ENCODE measurements at places on chromosomes 2 and 18.

- no peak for DNase-seq
These were observed 83.0 kb downstream of the CMPK2 start for GRCh38 chr2:6782517-6783237.

- DNase-seq, result no peak
These were observed 103.8 kb downstream of the RAPGEF4 start for GRCh38 chr2:172839446-172839845.

DNA sequence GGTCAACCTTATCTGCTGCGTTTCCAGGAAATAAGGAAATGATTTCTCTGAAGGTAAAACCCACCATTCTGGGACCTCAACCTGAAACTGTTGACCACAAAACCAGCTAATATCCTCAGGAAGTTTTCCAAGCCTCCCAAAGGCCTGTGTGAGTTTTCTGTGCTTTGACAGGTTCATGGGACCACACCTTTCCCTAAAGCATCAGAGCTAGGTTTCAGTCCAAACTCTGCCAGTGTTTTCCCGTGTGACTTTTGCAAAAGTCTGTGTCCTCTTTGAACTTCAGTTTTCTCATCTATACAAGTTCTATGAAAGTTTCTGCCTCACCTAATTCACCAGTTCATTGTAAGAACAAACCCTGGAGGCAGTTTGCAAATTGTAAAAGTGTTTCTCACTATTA is 39.8 kb downstream of the VSNL1 start:
- DNase-seq, result no peak

- DNase-seq, result no peak
These were observed 203.2 kb downstream of the ALK start for GRCh38 chr2:29718076-29718686.

- DNase-seq, result no peak
These were observed 44.5 kb downstream of the DNER start for GRCh38 chr2:229669841-229670240.

DNA sequence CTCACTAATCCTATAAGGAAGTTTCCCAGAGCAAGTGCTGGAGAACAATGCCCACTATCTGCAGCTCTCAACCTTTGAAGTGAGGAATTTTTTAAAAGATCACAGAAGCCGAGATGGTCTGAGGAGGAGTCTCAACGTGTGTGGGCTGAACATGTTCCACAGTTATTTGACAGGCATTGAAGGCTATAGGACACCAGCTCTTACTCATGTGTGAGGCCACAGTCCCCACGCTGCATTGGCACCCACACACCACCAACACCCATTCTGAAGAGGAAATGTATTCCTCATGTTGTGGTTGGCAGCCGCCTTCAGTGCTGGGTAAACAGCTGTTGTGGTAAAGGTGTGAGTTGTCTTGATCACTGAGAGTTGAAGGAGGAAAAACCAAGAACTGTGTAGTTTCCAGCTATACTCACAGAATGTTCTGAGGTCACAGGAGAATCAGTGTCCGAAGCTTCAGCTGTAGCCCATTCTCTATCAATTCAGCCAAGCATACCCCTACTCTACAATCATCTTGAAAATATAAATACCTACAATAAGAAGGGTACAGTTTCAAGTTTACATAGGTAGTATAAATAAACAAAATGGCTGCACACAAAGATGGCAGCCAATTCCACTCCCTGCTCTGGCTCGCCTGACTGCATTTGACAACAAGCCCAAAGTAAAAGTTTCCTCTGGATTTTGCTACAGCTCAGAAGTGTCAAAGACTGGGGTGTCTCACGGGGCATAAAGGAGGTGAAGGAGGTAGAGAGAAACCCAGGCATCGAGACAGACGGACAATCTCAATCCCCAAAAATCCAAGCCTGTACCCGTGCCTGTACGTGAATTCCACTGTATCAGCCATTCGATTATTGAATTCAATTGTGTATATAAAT is 12.1 kb downstream of the CD226 start:
- no peak for DNase-seq

DNA sequence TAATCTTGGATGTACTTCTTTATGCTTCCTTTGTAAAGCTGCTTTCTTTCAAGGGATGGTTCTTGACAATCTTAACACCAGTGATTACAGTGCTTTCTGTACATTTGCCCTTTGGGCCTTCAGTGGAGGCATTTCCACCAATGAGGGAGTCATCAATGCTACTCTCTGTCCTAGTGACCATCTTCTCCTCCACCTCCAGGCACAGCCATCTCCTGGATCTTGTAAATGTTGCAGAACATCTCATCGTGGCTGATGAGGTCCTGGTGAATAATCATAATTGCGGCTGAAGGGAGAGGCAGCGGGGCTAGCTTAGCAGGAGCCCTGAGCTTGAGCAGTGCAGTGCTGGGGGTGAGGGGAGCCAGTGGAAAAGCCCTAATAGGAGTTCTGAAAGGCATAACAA is 32.5 kb downstream of the IDH1 start:
- no peak for DNase-seq

DNA sequence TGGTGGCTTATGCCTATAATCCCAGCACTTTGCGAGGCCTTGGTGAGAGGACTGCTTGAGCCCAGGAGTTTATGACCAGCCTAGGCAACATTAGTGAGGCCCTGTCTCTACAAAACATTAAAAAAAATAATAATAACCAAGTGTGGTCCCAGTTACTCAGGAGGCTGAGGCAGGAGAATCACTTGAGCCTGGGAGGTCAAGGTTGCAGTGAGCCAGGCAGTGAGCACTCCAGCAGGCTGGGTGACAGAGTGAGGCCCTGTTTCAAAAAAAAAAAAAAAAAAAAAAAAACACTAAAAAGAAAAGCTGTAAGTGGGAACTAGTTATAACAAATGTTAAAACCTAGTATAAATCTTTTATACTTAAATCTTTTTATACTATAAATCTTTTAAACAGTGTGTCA is 146.2 kb upstream of the ITGA4 start:
- DNase-seq, result peak; percentile 46

GRCh38 chr2:132400901-132401240 is 15.7 kb upstream of the GPR39 start:
- DNase-seq, result no peak

DNA sequence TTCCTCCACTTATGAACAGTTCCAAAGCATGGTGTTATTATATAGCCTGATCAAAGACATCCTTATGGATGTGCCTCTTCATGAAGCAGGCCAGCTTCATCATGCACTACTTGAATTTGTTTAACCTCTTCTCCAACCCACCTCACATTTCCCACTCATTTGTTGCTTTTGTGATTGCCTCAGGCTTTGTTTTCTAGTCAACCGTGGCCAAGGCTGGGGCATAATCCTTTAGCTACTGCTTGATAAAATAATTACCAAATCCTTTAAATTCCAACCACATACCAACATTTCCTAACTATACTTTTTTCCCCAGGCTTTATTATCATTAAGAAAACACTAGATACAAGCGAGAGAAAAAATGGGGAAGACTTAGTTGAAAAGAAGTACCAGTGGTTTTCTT is 39.6 kb upstream of the SCN1A start:
- DNase-seq, result no peak

GRCh38 chr2:191032588-191033429 is 18.8 kb upstream of the STAT1 start:
- DNase-seq, result peak; percentile 46

GRCh38 chr2:16763493-16763899 is 97.9 kb upstream of the CYRIA start:
- DNase-seq, result peak; percentile 54

DNA sequence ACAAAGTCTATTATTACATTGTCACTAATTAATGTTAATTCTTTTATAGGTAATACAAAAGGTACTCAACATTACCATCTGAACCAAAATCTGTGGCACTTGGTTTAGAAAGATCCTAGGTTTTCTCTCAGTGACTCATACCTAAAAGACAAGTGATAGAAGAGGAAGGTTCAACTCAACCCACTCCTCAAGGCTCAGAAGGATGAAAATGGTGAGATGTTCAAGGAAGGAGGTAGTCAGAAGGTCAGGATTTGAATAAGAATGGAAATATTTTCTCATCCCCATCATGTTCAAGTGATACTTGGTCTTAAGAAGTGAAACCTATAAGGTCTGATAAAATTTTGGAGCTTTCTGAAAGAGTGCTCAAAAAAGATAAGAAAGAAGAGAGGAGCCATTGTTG is 86.4 kb upstream of the FBXO11 start:
- DNase-seq, result peak; percentile 36

DNA sequence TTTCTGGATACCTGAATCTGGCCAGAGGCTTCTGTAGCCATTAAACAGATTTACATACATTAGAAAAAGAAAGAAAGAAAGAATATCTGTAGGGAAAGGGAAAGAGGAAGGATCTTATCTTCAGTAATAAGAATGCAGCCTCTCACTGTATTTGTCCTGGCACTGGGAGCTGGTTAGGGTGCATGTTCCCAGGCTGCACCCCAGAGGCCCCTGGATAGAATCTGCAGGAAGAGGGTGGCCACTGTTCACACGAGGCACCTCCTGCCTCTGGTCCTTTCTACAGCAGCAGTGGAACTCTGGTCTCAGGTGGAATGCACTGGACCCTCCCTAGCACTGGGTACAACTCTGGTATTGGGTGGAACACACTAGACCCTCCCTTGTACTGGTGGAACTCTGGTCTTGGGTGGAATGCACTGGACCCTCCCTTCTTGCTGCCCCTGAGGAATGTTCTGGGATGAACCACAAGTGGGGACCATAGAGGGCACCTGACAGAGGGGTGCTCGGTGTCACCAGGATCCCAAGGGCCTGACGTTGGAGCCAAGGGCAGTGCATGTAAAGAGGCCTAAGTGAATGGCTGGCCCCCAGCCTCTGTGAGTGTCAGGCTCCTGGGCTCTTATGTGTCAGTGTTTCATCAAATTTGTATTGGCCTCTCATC is 27.4 kb upstream of the PXDN start:
- no peak for DNase-seq

- DNase-seq, result no peak
These were observed 36.3 kb downstream of the RTP5 start for GRCh38 chr2:241905716-241906377.

GRCh38 chr2:133235968-133236367 is 332.3 kb downstream of the NCKAP5 start:
- DNase-seq, result no peak

- peak; percentile 69 for DNase-seq
These were observed 155.5 kb upstream of the ACVR2A start for GRCh38 chr2:147689220-147689909.

- no peak for DNase-seq
These were observed 46.2 kb downstream of the PARD6G start for GRCh38 chr18:80200932-80201672.

DNA sequence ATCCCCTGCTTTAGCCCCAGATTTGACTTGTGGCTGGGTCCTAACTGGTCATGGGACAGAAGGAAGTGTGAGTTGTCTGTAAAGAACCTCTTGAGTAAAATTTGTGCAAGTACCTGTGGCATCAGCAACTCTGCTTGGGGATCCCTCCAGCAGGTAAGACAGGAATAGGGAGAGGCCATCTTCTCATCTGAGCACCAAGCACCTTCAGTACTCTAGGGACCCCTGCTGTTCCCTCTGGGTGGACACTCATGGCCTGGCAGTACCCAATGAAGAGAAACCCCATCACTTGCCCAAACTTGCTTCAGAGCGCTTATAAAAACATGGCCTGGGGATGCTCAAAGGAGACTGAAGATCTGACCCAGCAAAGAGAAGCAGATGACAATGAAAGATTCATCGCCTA is 297.8 kb downstream of the SP3 start:
- no peak for DNase-seq

GRCh38 chr2:164560181-164560792 is 61.0 kb downstream of the GRB14 start:
- peak; percentile 69 for DNase-seq

- peak; percentile 60 for DNase-seq
These were observed 3.5 kb downstream of the YES1 start for GRCh38 chr18:808502-808901.

GRCh38 chr2:64105670-64106461 is 38.4 kb downstream of the PELI1 start:
- DNase-seq, result no peak

GRCh38 chr2:237041231-237041630 is 44.5 kb upstream of the COPS8 start:
- no peak for DNase-seq

GRCh38 chr2:240739797-240740196 is 48.1 kb downstream of the AQP12A start:
- DNase-seq, result no peak

- no peak for DNase-seq
These were observed 17.3 kb downstream of the IGFBP5 start for GRCh38 chr2:216678098-216678465.

DNA sequence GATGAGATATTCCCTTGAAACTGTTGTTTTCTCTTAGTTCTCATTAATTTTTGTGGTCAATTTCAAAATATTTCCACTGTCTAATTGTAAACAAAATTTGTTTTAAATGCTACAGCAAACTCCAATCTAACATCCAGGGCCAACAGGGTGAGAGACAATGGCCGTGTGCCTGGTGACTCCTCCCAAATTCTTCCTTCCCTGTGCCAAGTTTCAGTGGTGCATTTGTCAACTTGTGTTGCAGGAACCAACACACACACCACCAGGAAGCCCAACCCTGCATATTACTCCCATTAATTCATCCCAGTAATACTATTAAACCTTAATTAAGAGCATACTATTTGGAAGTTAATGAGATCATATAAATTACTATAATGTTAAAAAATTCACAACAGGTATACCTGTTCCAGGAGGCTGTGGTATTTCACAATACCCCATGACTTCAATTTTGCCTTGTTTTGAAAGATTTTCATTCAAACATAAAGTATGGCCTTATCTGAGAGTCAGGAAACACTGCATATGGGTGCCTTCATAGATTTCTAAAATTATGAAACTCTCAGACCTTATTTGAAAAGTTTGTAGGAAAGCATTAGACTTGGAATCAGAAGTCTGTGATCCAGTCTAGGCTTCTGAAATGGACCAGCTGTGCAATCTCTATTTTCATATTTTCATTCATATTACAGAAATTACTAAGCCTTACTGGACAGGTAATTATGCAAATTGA is 1.1 kb downstream of the SERPINB2 start:
- no peak for DNase-seq

DNA sequence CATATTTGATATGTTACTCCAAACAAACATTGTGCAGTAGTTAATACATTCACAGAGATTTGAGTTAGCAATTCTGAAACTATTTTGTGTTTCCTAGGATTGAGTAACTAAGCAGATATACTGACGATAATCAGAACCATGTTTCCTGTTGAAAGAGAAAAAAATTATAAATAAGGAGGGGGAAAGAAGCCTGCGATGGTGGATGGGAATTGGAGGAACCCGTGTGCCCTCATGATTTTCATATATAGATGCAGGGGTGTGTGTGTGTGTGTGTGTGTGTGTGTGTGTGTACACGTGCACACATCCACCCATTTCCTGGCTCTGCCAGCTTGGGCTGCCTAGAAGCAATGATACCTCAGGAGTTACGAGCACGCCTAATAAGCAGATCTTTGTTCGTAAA is 56.9 kb downstream of the LPIN2 start:
- no peak for DNase-seq

GRCh38 chr2:9385841-9386240 is 37.5 kb downstream of the ITGB1BP1 start:
- no peak for DNase-seq

GRCh38 chr18:22983175-22983574 is 50.0 kb downstream of the RBBP8 start:
- peak; percentile 67 for DNase-seq
